Right ventricle myocardium inferior (tissue), 1 donor: ENCODE measurements at places on chromosomes 5 and 9.

GRCh38 chr9:130292106-130292505, 26.5 kb downstream of the HMCN2 start:
- no peak for DNase-seq

DNA sequence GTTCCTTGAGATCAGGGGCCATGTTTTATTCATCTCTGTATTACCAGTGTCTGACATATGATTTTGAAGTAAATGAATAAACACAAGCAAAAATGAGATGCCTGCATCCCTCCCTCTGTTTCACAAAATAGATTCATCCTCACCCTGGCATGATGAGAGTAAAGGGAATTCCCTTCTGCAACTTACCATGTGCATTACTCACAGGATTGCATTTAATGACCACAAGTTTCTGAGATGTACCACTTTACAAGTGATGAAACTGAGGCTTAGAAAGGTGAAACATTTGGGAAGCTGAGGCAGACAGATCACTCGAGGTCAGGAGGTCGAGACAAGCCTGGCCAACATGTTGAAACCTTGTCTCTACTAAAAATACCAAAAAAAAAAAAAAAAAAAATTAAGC, 74.2 kb upstream of the TNFSF8 start:
- no peak for DNase-seq

GRCh38 chr9:73872701-73873100, 624.4 kb upstream of the RORB start:
- DNase-seq: no peak

DNA sequence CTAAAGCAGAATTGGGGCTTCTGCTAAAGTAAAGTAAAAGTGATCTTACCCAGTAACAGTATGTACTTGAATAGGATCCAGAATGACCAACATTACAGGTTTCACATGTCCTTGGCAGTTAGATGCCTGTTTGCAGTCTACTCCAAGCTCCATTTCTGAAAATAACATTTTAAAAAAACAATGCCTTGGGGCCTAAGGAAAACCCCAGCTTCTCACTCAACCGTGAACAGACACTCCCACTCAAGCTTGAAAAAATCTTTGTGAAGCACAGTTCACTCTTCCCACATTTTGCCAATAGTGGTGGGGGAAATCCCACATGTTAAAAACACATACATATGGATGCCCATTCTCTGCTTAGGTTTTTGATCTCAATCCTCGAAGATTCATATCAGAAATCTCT, 304.1 kb downstream of the ARRDC3 start:
- no peak for DNase-seq
